ENCODE measurements at places on chromosomes 1 and 21.

- DNase-seq, result no peak
Observed at GRCh38 chr1:162892906-162893611, 32.1 kb upstream of the CCDC190 start.

DNA sequence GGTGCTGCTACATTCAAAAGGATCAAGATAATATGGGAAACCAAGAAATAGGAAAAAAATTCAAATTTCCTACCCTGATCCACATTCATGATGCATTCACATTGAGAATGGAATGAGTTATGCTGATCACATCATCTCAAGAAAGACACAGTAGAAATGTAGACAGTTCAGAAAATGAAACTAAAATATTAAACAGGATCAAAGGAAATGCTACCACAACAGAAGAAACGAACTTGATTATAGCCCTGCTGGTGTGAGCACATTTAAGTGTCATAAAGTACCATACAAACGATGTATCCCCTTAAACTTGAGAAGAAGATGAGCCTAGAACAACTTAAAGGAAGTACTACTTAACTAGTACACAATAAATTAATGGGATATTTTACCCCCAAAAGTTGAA lies 21.3 kb downstream of the SYDE2 start:
- no peak for DNase-seq

- DNase-seq, result no peak
Observed at GRCh38 chr21:32868631-32869454, 97.3 kb upstream of the PAXBP1 start.

DNA sequence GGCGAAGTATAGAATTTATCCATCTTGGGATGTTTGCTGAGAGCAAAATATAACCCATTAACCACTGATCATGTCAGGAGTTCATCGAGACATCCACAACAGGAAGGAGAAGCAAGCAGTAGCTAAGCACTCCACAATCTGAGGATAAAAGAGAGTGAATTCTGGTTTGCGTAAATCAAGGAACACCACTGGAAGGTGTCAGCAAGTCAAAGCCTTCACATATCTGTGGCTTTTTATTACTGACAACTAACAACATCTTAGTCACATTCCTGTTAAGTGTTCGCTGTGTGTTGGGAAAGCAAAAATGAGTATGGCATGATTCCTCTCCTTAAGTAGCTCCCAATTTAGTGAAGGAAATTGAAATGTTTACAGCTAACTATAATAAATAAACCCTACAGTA lies 44.5 kb upstream of the DARS2 start:
- no peak for DNase-seq

DNA sequence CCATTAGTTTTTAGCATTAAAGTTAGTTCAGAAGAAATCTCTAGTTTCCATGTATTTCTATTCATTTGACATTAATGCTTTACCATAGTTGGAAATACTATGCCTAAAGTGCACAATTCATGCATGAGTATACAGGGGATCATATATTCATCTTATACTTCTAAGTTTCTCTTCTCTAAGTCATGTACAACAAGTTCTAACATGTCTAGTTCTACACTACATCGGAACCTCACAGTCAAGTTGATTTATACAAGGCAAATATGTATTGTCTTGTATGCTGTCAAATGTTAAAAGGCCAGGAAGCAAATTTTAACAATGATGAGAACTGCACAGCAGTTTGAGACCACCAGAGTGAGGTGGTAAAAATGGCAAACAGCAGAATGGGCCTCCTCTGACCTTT lies 22.9 kb upstream of the MOB3C start:
- DNase-seq, result no peak

GRCh38 chr1:77876884-77877283 lies 11.5 kb upstream of the NEXN start:
- DNase-seq, result no peak

DNA sequence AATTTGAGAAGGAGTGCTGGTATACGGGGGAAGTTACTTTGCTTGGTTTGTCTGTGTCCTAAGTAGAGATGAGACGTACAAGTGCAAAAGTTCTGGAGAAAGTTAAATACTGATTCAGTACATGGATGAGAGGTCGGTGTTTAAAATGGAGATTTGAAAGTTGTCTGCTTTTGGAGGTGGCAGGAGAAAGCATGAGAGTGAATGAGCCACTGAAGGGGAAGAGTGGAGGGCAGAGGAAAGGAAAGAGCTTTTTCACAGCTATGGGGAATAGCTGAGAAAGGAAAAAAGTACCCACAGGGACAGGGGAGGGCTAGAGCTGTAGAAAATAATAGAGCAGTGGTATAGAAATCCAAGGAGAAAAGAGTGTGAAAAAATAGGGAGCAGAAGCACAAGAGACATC lies 18.1 kb upstream of the CGN start:
- no peak for DNase-seq

GRCh38 chr1:89203166-89203565 lies 4.4 kb upstream of the GBP4 start:
- no peak for DNase-seq

DNA sequence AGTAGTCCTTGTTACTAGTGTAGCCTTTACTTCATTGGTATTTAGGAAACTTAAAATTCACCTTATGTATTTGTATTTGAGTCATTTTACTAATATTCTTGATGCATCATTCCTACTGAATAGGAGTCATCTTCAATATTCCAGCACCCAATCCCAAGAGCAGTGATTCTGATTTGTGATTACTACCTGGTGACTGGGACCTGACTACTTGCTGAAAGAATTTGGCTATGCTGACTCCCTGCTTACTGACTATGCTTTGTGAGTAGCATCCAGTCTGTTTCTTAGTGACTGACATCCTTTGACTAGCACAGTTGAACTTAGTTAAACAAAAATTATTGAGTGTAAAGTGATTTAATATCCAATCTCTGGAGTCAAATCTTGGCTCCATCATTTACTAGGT lies 129.9 kb upstream of the NEGR1 start:
- no peak for DNase-seq

DNA sequence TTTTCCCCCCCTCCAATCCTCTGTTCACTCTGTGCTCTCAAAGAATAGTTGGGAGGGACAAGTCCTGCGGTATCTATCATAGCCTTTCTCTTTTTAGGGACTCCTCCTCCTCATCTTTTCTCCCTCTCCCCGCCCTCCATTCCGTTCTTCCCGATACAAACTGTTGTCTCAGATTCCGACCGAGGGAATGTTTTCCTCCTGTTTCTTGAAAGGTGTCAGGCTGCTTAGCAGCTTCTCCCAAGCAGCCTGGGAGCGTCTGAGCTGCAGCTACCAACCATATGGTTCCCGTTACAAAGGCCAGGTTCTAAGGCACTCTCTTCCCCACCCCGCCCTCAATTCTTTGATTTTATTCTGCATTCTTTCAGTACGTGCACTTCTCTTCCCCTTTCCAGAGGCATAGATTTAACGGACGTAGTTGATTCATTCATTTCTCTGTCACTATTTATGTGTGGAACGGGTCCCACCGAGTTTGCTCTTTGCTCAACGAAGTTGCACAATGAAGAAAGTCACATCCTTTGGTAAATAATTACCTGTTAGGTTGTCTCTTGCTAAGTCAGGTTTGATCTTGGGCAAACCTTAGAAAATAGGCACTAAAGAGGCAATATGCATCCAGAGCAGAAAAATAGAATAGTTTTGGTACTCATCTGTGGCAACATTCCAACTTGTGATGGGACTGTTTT lies 2.8 kb downstream of the ADGRL2 start:
- DNase-seq, result no peak

DNA sequence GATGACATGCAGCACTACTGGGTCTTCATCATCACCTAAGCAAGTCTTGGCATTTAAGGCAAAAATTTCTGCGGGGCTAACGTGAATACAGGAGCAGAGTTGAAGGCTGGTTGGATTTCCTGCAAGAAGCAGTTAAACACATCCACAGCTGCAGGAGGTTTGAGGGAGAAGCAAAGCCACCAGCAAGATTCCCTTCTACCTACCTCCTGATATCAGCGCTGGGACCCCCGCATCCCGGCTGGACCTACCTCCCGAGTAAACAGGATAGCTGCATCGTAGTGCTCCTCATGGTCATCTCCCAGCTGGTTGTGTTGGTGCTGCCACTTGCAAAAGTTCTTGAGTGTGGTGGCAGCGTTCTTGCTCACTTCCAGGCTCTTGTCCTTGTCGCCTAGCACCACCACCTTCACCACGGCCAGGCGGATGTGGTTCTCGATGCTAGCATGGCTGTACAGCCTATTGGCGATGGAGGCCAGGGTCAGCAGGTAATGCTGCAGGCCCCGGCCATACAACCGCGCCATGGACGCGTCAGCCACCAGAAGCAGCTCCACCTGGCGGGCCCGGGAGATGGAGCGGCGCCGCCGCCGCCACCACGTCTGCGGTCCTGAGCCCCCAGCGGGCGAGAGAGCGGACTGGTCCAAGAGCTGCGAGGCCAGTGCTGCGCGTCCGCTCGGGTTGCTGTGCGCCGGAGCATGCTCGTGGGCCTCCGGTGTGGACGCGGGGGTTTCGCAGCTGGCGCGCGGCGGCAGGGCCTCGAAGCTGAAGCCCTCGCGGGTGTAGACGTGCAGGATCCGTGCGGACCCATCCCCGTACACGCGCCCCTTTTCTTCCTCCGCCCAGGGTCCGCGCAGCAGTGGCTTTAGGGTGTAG lies 1.6 kb downstream of the ADAMTS5 start:
- DNase-seq, result no peak

DNA sequence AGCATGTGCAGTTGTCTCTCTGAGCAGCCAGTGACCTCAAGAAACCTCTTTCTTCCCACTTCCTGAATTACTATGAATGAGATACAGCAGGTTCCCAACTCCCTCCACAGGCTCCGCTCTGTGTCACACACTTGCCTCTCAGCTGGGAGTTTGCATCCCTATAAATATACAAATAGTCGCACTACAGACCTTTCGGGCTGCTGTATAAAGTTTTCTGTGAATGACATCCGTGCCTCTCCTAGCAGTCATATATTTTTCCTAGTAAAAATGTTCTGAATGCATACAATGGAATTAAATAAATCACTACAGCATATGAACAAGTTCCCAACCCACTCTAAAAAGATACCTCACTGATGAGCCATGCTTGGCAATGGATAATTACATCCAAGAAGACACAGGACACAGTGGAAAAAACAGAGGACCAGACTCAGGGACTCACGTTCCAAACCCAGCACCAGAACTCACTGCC lies 66.8 kb downstream of the CAPZB start:
- no peak for DNase-seq

DNA sequence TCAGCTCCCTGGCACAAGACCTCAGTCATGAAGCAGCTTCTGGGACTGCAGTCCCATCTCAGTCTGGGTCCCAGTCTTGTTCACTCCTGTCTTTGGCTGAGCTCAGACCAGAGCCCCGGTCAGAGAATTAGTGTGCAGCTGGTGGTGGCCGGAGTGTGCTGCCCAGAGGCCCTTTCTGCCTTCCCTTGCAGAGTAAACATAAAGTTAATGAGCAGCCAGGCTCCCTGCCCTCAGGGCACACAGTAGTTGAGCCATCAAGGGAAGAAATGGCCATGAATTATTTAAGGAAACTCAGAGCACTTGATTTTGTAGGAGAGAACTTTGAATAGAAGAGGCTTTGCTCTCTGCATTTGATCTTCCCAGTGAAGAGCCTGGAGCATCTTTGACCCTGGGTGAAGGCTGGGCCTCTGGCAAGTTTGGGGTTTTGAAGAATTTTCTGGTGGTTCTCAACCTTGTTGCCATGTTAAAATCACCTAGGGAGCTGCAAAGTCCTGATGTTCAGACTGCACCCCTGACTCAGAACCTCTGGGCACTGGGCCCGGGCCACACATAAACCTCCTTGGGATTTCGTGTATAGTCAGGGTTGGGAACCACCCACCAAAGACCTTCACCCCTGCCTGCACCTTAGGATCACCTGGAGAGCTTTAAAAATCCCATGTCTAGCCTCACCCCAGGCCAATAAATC lies 26.4 kb upstream of the SELENON start:
- no peak for DNase-seq

DNA sequence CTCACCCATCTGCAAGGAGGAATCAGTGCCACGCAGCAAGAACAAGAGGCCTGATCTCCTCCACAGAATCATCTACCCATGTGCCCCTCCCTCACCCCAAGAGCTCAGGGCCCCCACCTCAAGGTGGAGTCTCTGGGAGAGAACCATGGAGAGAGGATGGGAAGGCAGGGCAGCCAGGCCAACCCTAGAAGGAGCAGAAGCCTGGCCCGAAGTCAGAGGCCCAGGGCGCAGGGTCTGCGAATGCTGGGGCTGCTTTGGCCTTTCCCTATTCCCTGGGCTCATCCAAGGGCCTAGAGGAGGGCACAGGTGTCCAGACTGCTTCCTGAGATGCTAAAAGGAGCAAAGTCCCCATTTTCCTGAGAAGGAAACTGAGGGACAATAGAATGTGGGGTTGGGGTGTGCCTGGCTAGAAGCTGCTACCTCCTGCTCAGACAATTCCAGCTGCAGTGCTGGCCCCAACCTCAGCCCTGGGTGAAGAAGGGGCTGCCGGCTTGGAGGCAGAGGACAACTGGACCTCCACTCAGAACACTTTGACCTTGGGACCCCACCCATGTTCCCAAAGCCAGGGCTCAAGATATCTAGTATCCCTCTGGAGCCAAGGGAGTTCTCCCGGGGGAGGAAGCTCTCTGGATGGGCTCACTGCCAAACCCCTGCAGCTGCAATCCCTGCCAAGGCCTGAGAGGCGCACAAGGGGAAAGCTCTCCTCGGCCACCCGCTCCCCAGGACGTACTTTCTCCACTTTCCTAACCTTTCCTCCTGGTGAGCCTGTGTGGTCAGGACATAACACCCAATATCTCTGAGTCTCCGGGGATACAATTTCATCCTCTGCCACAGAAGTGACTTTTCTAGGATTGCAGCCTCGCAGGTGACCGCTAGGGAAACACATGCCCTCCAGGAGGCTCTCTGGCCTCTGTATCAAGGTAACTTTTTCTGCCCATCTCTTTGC lies 16.6 kb upstream of the LEMD1 start:
- DNase-seq, result peak; percentile 59

DNA sequence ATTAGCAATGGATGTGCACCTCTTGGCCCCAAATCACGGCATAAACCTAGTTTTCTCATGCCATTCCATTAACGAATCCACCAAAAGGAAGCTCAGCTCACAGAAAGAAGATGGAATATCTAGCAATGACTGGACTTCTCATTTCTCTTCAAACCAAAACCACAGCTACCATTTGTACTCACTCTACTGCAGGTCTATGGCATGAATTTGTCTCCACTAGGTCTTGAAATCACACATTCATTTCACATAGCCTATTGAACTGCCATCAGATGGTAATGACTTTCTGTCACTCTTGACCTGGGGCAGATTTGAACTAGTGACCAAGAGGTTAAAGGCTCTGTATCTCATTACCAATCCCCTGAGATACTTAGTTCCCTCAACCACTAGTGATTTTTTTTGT lies 382.7 kb downstream of the DPYD start:
- no peak for DNase-seq

- no peak for DNase-seq
Observed at GRCh38 chr1:59714966-59715365, 99.8 kb upstream of the HOOK1 start.

- no peak for DNase-seq
Observed at GRCh38 chr21:35508139-35508888, 459.2 kb upstream of the RUNX1 start.

DNA sequence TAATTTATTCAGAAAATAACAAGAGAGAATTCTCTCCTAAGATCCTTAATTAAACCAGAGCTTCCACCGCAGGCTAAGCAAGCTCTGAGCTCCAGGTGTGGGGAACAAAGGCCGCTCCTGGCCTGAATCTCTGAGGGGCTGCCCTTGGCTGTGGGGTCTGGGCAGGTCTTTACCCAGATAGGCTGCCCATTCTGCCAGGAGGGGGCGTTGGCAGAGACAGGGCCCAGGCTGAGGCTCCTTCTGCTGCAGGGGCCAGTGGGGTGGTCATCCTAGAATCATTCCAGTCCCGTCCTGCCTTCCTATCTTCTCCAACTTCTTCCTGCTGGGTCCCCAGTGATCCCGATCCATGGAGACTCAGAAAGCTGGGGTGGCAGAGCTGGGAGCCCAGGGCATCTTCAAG lies 82.9 kb upstream of the POU3F1 start:
- DNase-seq, result no peak

- no peak for DNase-seq
Observed at GRCh38 chr1:232300466-232300865, 329.5 kb downstream of the SIPA1L2 start.

Measured in occipital lobe (tissue), 3 donors.